ENCODE measurements at places on chromosomes 7 and 10. TPM values are rescaled to one million over a fixed set of nuclear protein-coding genes. Genes with fewer than 3 reads are reported as not detected.

Gene ESYT2
- 93.9 TPM for total RNA-seq

Gene HABP2
- not detected for total RNA-seq

Gene GOLGA7B
- total RNA-seq: 10.8 TPM

Gene OPALIN
- total RNA-seq: not detected

Gene VIM
- 1,681 TPM for total RNA-seq

Gene CTTNBP2
- total RNA-seq: not detected

DNA sequence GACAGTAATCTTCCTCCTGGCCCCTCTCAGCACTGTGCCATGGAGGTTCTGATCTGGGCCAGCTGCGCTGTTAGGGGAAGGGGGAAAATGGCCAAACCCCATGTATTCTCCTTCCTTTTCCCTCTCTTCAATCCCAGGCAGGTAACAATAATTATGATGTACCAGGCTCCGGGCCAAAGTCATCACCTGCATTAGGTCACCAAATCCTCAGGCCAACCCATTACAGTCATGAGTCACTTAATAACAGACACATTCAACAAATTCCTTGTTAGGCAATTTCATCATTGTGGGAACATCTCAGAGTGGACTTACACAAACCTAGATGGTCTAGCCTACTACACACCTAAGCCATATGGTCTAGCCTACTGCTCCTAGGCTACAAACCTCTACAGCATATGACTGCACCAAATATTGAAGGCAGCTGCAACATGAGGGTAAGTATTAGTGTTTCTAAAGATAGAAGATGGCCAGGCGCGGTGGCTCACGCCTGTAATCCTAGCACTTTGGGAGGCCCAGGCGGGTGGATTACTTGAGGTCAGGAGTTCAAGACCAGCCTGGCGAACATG, 2.2 kb upstream of the HSPB1 start:
- no peak for DNase-seq

DNA sequence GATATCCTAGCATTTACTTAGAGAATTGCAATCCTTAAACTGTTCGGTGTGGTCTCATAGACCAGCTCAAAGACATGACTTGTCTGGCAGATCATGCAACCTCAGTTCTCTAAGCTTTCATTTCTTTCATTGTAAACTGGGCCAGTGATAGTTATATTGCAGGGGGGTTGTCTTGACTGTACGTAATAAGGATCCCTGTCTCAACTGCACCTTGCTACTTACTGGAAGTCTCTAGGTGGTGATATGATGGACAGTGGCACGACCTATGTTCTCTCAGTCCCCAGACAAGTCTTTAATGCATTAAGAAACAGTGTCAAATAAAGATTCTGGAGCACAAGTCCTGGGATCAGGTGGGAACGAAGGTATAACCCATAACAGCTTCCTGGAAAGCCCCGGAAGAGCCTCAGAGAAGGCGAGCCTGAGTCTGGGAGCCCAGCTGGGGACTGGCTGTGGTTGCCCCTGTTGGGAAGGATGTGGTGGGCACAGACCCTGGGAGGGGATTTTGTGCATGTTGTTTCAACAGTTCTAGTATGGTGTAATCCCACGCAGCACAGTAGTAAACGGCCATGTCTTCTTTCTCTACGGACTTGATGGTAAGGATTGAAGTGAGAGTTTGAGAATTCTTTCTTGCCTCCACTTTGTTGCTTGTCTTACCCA, 26.0 kb upstream of the TARP start:
- DNase-seq: no peak

DNA sequence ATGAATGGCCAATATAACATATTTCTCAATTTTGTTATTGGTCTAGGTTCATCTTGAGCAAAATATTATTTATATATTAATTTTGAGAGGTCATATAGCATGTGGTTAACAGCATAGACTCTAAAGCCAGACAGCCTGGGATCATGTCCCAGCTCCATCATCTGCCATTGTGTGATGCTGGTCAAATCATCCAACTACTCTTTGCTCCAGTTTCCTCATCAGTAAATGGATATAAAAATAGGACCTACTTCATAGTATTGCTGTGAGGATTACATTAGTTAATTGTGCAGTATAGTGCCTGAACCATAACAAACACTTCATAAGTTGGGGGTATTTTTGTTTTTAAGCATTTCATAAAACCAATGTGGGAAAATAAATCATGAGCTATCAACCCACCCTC, 199.0 kb downstream of the KIAA1217 start:
- no peak for DNase-seq

DNA sequence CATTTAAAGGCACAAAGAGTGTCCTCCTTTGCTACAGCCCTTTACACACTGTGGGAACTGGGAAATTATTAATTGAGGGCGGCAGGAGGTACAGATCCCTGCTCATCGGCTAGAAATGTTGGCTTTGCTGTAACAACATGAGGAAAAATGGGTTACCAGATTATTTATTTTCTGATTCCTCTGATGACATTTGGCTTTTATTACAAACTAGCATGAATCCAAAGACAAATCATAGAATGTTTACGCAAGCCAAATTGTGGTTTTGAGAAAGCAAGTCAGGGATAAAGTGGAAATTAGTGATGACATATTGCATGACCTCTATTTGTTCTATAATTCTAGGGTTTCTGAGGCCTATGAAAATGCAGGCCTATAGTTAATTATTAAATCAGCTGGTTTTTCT, 126.1 kb upstream of the TMEM196 start:
- no peak for DNase-seq

DNA sequence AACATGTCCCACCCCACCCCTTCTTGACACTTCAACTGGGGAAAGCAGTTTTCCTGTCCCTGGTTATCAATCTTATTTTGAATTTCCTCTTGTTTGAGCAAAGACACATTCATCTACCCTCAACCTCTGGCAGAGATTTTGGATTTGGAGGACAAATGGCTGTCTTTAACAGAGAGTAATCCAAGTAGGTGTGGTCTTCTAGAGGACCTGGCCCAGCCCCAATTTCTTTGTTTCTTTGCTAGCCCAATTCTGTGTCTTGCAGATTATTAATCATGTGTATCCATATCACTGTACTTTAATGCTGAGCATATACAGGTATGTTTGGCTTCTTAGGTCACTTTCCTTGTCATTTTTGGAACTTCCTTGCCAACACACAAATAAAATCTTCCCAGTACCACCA, 58.8 kb upstream of the ADCY1 start:
- DNase-seq: no peak

- no peak for DNase-seq
Observed at GRCh38 chr7:106039486-106040060, 72.5 kb downstream of the SYPL1 start.

GRCh38 chr10:113463777-113464176, 89.1 kb upstream of the HABP2 start:
- DNase-seq: no peak

GRCh38 chr10:75651417-75651816, 220.0 kb downstream of the LRMDA start:
- no peak for DNase-seq

GRCh38 chr10:12579954-12580858, 230.9 kb downstream of the CAMK1D start:
- no peak for DNase-seq

DNA sequence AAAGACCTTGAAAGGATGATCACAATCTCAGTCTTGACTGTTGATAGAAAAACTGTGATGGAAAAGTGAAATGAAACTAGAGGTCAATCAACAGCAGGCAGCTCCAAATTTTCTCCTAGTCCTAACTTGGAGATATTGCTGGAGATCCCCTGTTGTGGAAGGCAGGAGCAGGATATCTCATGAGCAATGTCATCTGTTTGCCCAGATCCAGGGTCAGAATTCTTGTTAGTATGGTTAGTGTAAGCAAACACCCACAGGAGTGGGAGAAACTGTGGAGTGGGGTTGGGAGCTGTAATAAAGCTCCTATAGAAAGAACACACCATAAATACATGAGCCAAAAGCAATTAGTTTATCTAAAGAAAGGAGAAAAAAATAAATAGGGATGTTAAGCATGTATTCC, 169.0 kb downstream of the AKR1D1 start:
- DNase-seq: no peak

DNA sequence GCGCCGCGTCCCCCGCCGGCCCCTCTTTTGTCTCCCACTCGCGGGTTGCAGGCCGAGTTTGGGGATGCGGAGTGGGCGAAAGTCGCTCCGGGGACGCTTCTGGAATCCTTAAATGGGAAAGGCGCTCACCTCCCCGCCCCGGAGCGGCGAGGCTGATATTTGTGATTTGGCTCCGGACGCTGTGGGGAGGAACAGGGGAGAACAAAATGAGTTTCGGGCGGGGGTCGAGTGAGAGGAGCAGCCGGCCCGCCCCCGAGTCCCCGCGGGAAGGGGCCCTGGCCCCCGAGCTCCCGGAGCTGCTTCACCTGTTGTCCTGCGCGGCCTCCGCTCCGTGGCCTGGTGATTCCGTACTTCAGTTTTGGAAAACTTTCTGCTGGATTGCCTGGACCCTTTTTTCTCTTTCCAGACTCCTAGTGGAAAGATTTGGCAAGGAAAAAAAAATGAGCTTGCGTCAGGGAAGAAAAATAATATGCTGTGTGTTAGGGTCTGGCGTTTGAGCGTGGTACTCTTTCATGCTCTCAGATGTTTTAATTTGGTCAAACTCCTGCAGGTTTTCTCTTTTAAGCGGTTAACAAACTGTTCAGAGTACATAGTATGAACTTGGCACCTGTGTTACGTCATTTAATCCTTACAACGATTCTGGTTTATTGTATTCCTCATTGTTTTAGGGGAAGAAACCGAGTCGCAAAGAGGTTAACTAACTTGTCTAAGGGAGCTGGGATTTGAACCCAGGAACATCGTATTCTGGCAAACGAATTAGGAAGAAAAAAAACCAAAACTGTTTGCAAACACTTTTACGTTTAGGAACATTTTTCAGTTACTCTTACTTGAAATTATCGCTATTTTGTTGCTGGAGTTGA, 924 bp downstream of the BMPR1A start:
- DNase-seq: no peak

- DNase-seq: no peak
Observed at GRCh38 chr7:129948338-129948737, 4.4 kb downstream of the UBE2H start.

DNA sequence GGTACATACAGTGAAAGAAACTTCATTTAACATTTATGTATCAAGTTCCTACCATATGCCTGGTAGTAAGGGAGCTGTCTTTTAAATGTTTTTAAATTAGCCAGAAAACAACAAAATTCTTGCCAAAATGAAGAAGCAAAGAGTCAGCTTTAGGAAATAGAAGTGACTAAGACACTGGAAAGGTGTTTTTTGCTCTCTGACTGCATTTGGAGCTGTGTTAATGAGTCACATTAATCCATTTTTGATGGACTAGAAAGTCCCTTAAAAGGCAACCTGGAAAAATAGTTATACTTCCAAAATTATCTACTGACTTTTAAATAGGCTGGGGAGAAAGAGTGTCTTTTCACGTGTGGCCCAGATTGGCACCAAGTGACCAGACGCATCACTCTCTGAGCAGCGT, 3.9 kb upstream of the COL17A1 start:
- no peak for DNase-seq

GRCh38 chr10:30999070-30999712, 32.5 kb downstream of the ZNF438 start:
- DNase-seq: no peak
